ENCODE measurements at places on chromosomes 4 and X. TPM values are rescaled to one million over a fixed set of nuclear protein-coding genes. Genes with fewer than 3 reads are reported as not detected.

GRCh38 chr4:168769416-168769815 lies 240.6 kb downstream of the CBR4 start:
- DNase-seq, result no peak

DMP1 gene
- not detected for total RNA-seq

SSX2 gene
- total RNA-seq, result not detected

MAGEA4 gene
- total RNA-seq, result not detected

Measured in heart right ventricle (tissue), 16 donors.